ENCODE measurements at places on chromosomes 16 and 17.

DNA sequence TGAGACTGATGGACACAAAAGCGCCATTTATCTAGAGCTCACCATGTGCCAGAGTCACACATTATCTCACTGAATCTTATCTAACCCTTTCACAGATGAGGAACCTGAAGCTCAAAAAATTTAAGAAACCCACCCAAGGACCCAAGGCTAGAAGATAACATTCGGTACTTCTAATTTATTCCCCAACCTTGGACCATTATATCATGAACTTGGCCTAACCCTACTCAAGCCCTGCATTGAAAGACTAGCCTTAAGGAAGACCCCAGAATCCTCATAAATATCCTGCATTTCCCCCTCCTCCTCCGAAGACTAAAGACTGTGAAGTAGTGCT lies 548 bp upstream of the DYNC1LI2 start:
- no peak for DNase-seq

DNA sequence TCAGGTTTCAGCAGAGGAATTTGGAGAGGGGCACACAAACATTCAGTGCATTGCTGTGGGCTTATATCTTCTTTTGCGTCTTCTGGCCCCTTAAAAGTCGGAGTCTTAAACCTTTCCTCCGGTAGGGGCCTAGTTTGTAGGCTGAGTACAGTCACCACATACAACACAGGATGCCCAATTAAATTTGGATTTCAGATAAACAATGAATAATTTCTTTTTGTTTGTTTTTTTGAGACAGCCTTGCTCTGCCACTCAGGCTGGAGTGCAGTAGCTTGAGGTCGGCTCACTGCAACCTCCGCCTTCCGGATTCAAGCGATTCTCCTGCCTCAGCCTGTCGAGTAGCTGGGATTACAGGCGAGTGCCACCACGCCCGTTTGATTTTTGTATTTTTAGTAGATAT lies 26.7 kb upstream of the ADORA2B start:
- DNase-seq, result no peak

- DNase-seq, result no peak
Observed at GRCh38 chr17:61259360-61259759, 140.3 kb upstream of the TBX2 start.

- no peak for DNase-seq
Observed at GRCh38 chr16:50213939-50214519, 52.3 kb upstream of the ADCY7 start.

DNA sequence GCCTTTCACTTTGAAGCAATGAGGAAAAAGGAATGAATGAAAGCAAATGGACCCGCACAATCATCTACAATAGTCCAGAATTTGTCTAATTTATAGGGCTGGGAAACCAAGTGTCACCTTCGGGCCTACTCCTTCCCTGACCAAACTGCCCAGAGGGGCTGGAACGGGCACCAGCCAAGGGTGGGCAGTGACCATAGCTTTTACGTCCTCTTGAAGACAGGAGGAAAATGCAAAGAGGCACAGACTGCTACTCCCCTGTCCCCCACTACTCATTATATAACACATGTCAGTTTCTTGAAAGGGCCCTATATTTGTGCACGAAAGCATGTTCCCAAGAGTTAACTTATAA lies 122.3 kb downstream of the ZFHX3 start:
- DNase-seq, result no peak

DNA sequence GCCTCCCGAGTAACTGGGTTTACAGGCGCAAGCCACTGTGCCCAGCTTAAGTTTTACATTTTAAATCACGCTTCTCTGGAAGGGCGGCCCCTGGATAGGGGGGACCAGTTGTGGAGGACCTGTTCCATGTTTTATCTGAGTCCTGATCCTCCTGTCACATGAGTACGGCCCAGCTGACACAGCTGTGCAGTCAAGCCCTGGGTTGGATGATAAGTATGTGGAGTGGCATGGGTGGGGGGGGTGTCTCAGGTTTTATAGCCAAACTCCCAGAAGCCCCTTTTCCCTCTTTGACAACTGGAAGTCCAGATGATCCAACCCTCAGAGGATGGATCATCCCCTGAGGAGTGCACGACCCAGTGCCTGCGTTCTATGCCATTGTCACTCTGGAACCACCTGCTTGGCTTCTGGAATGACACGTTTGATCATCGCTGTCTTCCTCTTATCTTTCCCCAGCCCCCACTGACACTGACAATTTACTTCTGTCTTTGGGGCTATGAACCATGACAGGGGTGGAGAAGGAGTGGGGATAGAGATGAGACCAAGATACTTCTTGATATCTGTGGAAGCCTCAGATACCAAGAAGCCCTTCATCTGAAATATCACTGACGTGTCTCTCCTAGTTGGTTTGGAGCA lies 191.2 kb downstream of the MSI2 start:
- DNase-seq, result no peak

Data from Right ventricle myocardium superior (tissue), 1 donor.